Stimulated activated CD8-positive, alpha-beta memory T cell treated with anti-CD3 and anti-CD28 coated beads, Interleukin-15, amount 100 ng/mL, for 4 hours (primary cell): ENCODE measurements at places on chromosomes 2 and 18.

GRCh38 chr2:164151522-164151921, 415.7 kb upstream of the FIGN start:
- DNase-seq = no peak

GRCh38 chr2:190477661-190478454, 56.7 kb downstream of the NEMP2 start:
- DNase-seq = no peak

- DNase-seq = no peak
These were observed 199.4 kb upstream of the LRRTM4 start for GRCh38 chr2:77721593-77721992.

GRCh38 chr2:101401326-101401665, 14.0 kb upstream of the CREG2 start:
- no peak for DNase-seq

DNA sequence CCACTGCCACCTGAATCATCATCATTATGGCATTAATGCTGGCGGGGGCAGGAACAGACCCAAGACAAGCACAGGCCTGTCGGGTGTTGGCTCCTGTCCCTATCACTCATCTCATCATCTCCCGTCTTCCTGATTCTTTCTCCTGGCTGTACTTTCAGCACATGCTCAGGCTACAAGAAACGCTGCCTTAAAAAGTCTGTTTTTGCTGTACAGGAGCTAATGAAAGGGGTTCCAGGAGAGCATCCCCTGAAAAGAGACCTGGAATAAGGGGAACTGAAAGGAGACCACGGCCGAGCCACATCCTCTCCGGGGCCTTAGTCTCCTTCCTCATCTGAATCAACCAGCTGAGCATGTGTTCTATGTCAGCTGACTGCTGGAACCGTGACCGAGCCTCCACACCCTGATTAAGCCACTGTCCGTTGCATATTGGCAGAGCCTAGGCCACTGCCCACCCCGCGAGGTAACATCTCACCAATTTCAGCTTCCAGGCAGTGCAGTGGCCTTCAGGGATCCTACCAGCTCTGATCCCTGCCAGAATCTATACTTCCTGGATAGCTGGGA, 62.6 kb downstream of the DNMT3A start:
- DNase-seq = no peak

DNA sequence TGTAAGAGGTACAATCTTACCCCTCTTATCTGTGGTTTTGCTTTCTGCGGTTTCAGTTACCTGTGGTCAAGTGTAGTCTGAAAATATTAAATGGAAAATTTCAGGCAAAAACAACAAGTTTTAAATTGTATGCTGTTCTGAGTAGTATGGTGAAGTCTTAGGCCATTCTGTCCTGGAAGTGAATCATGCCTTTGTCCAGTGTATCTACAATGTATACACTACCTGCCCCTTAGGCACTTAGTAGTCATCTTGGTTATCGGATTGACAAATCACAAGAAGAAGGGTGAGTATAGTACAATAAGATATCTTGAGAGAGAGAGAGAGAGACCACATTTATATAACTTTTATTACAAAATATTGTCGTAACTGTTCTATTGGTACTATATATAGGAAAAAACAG, 43.5 kb downstream of the RAB3GAP1 start:
- no peak for DNase-seq

GRCh38 chr2:27843992-27844391, 46.2 kb downstream of the RBKS start:
- DNase-seq = no peak

GRCh38 chr18:28350821-28351220, 173.9 kb upstream of the CDH2 start:
- DNase-seq = no peak

- no peak for DNase-seq
These were observed 119.3 kb upstream of the TWIST2 start for GRCh38 chr2:238728330-238729260.

DNA sequence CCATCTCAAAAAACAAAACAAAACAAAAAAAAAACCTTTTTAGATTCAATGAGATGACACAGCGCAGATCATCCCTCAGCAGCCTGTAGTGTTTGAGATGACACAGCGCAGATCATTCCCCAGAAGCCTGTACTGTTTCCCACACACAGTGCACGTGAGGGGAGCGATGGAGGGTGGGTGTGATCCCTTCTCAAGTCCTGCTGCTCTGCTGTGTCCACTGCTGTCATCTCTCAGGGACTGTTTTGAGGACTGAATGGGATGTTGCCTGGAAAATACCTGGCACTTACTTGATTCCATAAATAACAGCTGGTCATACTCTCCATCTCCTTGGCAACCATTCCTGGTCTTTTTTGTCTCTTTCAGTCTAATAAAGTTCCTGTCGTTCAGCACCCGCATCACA, 25.7 kb downstream of the TGOLN2 start:
- no peak for DNase-seq

GRCh38 chr2:220157312-220157711, 529.9 kb downstream of the SLC4A3 start:
- no peak for DNase-seq

DNA sequence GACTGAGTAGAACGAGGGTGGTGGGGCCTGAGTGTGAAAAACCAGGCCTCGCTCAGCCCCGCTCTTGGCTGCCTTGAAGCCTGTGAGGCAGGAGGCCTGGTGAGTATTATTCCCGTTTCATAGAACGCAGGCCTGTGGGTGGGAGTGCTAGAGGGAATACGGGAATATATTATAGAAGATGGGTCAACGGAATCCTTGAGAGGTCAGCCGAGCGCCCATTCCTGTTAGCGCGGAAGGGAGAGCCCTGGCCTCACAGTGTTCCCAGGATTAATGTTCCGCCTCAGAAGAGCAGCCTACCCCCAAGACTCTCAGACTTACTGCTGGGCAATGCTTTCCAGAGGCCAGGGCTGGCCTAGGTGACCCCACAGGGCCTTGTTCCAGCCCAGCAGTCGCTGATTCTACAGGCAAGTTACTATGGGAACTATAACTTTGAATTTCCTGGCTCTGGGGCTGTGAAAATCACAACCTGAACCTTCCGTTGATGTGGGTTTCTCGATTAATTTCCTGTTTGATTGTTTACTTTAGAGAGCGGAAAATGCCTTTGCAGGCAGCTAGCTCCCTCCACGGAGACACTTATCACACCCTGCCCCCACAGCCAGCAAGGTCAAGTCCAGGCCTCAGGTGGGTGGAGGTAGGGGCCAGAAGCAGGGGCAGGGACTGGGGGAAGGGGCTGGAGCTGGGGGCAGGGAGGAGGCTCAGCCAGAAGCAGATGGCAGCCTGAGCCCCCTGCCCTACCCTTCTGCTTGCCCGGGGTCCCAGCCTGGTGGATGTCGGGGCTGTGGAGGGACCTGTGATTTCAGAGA, 108.3 kb downstream of the SMAD7 start:
- peak; percentile 34 for DNase-seq
